H9 (cell line): ENCODE measurements at places on chromosomes 16 and 17. TPM values are rescaled to one million over a fixed set of nuclear protein-coding genes. Genes with fewer than 3 reads are reported as not detected.
A peak's percentile ranks its signal among the peaks of the same experiment; 100 is the strongest.

DNA sequence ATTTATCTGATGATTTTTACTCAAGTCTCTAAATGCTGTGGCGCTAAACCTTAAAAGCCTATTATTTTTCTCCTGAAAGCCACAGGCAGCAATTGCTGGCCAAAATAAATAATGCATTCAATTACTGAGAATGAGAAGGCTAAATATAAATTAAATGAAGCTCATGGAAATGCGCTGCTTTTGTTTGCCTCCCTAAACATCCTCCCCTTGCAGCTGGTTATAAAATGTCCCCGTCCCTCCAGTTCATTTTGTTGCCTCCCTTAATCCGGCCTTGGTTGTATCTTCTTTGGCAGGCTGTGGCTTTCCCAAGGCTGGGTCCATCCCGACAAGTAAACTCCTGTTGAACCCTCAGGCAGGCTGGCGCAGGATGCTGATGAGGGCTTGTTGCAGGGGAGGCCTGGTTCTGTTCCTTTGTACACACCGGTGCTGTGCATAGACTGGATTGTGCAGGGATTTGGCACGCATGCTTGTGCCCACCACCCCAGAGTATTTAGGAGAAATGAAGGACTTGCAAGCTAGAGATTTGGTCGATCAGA lies 62.7 kb downstream of the KNOP1 start:
- no peak for DNase-seq

DNA sequence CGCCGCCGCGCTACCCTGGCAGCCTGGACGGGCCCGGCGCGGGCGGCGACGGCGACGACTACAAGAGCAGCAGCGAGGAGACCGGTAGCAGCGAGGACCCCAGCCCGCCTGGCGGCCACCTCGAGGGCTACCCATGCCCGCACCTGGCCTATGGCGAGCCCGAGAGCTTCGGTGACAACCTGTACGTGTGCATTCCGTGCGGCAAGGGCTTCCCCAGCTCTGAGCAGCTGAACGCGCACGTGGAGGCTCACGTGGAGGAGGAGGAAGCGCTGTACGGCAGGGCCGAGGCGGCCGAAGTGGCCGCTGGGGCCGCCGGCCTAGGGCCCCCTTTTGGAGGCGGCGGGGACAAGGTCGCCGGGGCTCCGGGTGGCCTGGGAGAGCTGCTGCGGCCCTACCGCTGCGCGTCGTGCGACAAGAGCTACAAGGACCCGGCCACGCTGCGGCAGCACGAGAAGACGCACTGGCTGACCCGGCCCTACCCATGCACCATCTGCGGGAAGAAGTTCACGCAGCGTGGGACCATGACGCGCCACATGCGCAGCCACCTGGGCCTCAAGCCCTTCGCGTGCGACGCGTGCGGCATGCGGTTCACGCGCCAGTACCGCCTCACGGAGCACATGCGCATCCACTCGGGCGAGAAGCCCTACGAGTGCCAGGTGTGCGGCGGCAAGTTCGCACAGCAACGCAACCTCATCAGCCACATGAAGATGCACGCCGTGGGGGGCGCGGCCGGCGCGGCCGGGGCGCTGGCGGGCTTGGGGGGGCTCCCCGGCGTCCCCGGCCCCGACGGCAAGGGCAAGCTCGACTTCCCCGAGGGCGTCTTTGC lies 3.1 kb downstream of the HIC1 start:
- DNase-seq = peak; percentile 69

DNA sequence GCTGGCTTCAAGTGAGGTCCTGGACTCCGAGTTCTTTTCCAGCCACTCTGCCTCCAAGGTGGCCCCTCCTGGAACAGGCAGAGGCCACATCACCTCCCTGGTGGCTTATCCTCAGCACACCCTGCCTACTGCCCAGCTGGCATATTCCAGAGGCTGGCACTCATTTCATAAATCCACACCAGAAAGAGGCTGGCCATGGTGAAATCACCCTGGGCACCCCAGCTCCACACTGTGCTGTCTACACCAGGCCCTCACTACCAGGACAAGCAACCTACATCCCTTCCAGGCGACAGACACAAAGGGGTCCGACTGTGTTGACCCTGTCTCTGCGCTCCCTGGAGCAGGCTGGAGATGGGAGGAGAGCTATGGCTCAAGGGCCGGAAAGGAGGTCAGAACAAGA lies 100.2 kb downstream of the C16orf78 start:
- peak; percentile 14 for DNase-seq

- DNase-seq = no peak
Measured at GRCh38 chr16:11793840-11794239, 3.2 kb downstream of the ZC3H7A start.

The C16orf96 gene
- total RNA-seq = 1.4 and 2.0 TPM in 2 replicates

The CRYBA1 gene
- not detected in 2 replicates for total RNA-seq

The OR1A2 gene
- not detected in 2 replicates for total RNA-seq

The CEP295NL gene
- 0.42 and 0.66 TPM in 2 replicates for total RNA-seq

The ADAMTS18 gene
- 0.07 and 0.09 TPM in 2 replicates for total RNA-seq
